ENCODE measurements at places on chromosomes 12 and 14.

GRCh38 chr12:47527816-47528215, 178.0 kb downstream of the RPAP3 start:
- no peak for DNase-seq

DNA sequence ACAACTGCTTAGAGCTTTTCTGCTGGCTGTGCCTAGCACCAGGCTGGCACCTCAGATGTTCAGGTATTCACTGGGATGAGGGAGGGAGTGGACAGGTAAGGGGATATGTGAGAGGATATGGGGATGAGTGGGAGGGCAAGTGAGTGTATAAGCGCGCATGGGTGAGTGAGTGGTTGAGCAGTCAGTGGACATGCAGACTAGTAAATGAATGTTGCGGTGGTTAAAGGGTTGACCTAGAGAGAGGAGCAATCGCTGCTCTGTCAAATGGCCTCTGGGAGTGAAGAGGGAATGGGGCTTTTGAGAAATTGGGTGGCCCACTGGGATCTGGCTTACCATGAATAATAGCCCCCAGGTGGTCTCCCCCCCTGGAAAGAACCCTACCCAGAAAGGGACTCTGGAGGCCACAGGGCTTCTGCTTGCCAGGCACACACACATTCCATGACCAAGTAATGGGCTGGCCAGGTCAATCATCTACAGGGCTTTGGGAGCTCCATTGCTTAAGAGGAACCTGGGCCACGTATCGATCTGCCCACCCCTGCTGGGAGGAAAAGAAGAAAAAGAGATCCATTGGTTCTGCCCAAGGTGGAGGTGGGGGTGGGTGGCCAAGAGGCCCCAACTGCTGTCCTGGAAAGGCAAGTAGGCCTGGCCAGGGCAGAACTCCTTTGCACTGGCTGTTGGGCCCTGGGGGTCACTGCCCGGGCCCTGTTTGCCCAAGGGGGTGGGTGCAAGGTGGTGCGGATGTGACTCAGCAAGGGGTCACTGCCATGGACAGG, 30.8 kb upstream of the ZFP36L1 start:
- DNase-seq: no peak

GRCh38 chr12:123391546-123392343, 7.8 kb downstream of the KMT5A start:
- DNase-seq: no peak

- no peak for DNase-seq
Measured at GRCh38 chr14:77302926-77303325, 17.8 kb downstream of the POMT2 start.

GRCh38 chr12:34606749-34607519, 584.6 kb downstream of the ALG10 start:
- DNase-seq: no peak

DNA sequence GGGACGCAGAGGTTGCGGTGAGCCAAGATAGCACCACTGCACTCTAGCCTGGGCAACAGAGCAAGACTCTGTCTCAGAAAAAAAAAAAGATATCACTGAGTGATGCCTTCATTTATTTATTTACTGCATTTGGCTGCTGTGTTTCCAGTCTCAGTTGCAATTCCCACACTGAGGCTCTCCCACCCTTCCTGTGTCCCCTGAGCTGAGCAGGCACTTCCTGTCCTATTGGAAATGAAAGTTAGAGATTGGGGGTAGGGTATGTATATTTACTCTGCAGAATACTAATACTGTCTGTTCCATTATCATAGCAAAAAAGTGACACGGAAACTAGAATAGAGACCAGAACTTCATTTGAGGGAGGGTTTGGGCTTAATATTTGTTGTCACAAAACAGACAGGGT, 1.6 kb upstream of the RBMS2 start:
- no peak for DNase-seq

DNA sequence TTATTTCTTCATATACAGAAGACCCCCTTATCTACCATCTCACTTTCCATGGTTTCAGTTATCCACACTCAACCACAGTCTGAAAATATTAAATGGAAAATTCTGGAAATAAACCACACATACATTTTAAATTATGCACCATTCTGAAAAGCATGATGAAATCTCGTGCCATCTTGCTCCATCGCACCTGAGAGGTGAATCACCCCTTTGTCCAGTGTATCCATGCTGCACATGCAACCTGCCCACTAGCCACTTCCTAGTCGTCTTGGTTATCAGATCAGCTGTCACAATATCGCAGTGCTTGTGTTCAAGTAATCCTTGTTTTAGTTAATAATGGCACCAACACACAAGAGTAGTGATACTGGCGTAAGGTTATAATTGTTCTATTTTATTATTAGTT, 145.7 kb downstream of the C12orf42 start:
- DNase-seq: no peak

GRCh38 chr12:911191-911826, 38.2 kb downstream of the RAD52 start:
- no peak for DNase-seq

- DNase-seq: no peak
Measured at GRCh38 chr14:48967419-48967818, 618.8 kb downstream of the RPS29 start.

GRCh38 chr12:105084251-105085250, at the start of gene ALDH1L2:
Gene ALDH1L2, minus strand, starts transcription at chr12:105084458. Its CDS starts 22 bp downstream, at chr12:105084436.
- DNase-seq: peak; percentile 13

DNA sequence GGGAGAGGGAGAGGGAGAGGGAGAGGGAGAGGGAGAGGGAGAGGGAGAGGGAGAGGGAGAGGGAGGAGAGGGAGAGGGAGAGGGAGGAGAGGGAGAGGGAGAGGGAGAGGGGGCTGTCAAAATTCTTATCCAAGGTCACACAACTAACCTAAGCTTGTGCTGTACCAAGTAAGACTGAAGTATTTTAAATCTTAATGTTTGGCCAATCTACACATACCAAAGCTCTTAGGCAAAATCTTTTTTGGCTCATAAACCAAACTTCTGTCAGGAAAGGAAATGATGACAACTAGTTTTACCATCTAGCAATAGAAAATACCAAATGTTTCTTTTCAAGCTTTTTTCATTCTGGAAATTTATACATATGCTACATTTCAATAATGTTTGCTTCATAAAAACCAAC, 33.8 kb downstream of the CCDC38 start:
- DNase-seq: no peak

DNA sequence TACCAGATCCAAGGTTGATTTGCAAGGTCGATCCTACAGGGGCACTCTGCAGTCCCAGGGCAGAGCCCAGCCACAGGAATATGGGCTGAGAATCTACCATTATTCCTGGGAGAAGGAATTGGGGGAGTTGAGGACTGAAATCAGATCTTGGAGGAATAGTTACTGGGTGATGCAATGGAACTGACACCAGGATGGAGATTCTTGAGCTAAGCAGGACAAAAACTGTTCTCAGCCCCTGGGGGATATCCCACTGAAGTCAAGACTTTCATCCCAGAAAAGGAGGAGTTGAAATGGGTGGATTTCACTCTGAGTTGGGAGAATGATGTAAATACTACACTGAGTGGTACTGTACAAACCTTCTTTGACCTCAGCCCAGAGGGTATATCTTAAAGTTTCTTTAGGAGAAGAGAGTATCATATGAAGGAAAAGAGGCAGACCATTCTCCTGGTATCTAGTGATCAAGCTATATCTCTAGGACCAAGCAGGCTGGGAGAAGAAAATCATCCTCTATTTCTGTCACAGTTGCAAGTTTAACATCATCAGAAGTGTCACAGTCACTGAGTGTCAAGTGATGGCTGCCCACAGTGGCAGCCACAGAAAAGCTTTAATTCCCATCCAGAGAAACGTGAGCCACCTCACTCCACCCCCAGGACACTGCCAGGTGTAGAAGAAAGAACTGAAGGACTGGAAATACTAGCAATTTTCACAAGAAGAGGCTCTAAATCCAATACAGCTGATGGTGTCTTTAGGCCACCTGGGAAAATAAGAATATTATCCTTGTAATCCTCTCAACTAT, 181.9 kb downstream of the NUAK1 start:
- no peak for DNase-seq

- no peak for DNase-seq
Measured at GRCh38 chr14:101017806-101018560, 114.5 kb upstream of the RTL1 start.

DNA sequence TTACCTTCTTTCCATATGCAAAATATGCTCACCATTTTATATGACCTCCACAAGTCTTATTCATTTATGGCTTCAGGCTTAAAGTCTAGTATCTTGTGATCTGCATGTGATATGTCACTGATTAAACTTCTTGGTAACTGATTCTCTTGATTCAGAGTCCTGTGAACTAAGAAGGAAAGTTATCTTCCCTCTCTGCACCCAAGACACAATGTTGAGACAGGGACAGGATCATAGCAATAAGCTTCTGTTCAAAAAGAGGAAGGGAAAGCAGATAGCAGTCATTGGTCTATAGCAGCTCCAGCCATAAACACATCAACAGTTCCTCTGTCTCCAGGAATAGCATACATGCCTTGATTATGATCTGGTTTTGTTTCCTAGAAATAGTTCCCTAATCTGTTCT, 103.1 kb downstream of the UNC79 start:
- no peak for DNase-seq

- DNase-seq: no peak
Measured at GRCh38 chr12:46843811-46844210, 18.0 kb upstream of the SLC38A4 start.

DNA sequence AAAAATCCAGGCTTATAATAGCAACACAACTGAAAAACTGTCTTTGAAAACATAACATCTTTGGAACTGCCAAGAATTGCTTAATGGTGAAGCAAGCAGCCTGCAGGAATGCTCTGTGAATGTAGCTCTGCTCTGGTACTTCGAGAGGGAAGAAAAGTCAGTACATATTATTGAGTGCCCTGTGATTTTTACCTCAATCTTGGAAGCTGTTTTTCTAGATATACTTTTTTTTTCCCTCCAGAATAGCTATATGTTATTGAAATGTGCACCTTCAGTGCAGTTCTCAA, 508.1 kb downstream of the PCNX1 start:
- no peak for DNase-seq

GRCh38 chr12:32010631-32011336, 51.6 kb downstream of the RESF1 start:
- DNase-seq: no peak

GRCh38 chr12:53775478-53776145, 23.8 kb upstream of the CISTR start:
- DNase-seq: no peak

DNA sequence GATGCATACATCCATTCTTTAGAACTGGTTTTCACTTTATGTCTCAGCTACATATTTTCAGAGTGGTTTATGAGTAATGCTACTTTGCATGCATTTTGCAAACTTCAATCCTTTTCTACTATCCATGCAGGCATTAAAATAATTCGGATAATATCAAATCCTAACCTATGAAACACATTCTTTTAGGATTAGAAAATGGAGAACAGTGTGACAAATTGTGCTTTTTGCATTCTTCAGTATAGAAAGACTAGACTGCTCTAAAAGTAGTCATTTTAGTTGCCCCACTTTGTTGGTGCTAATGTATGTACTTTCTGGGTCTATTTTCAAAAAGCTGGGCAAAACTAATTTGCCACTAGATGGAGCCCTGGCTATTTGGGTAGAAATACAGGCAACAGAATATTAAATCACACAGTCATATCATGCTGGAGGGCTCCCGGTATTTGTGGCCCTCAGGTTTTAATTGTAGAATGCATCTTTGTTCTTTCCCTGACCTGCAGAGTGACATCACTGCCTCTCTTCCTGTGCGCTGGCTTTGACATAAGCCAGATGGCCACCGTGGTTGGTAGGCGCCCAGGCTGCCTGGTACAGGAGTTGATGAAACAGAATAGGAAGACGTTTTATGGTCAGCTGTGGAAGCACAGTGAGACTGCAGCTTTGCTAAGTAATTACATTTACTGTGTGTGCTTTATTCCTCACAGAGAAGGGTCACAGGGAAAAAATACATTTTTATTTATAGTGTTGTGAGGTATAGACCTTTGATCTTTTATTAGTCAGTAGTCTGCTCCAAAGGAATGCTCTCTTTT, 28.1 kb downstream of the MSRB3 start:
- DNase-seq: no peak

DNA sequence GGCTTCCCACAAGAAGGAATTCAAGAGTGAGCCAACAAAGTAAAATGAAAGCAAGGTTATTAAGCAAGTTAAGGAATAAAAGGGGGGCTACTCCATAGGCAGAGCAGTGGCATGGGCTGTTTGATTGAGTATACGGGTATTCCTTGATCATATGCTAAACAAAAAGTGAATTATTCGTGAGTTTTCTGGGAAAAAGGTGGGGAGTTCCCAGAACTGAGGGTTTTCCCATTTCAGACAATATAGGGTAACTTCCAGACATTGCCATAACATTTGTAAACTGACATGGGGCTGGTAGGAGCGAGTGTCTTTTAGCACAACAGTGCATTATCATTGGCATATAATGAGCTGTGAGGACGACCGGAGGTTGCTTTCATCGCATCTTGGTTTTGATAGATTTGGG, 2.0 kb upstream of the BCL2L14 start:
- no peak for DNase-seq

DNA sequence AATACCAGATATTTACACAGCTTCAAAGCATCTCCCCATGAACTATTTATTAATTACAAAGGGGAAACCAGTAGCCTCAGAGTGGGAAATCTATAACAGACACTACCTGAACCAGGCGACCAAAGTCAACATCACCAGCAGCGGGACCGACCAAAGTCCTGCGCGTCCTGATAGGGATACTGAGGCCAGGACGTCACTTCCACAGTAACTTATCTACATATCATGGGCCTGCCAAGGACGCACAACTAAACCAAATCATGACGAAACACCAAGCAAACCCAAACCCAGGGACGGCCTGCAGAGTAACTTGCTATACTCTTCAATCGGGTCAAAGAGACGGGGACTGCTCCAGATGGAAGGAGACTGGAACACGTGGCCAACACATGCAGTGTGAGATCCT, 26.0 kb upstream of the RIMBP2 start:
- DNase-seq: no peak

- no peak for DNase-seq
Measured at GRCh38 chr12:102896067-102896466, 21.0 kb downstream of the PAH start.

GRCh38 chr12:10065241-10065640, 33.5 kb downstream of the CLEC1A start:
- no peak for DNase-seq

DNA sequence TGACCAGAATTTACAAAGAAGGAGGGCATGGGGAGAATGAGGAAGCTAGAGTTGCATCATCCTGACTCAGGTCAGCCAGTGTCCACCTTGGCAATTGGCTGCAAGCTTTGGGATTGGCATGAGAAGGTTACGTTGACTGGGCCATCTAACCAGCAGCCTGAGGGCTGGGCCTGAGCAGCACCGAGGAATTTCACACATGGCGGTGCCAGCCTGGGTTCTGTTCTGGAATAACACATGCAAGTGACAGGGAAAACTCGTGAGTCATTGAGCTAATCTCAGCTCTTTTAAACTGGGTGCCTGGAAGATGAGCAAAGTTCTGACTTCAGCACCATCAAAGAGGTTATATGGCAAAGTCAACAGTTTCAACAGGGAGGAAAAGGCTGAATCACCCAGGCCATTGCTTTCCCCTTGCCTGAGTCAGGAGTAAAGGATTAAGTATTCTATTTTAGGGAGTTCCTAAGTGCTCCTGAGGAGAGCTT, 543.2 kb upstream of the TBX3 start:
- DNase-seq: no peak
